ENCODE measurements at places on chromosomes 1 and 21. TPM values are rescaled to one million over a fixed set of nuclear protein-coding genes. Genes with fewer than 3 reads are reported as not detected.

Gene DEPDC1
- 24.1 TPM for total RNA-seq

Gene GPR3
- total RNA-seq: 1.3 TPM

GRCh38 chr1:151213560-151213959, 15.2 kb downstream of the PIP5K1A start:
- H3K4me1 ChIP-seq: peaks cover 32% of the 10 kb centered on the region
- no peak overlapping the region for H3K27ac ChIP-seq
- peaks cover 24% of the 10 kb centered on the region for H3K36me3 ChIP-seq

- H3K4me1 ChIP-seq: no peaks in the 10 kb centered on the region
- DNase-seq: no peak
- H3K27me3 ChIP-seq: peaks cover 29% of the 10 kb centered on the region
Measured at GRCh38 chr1:168121401-168122011, 15.2 kb downstream of the GPR161 start.

DNA sequence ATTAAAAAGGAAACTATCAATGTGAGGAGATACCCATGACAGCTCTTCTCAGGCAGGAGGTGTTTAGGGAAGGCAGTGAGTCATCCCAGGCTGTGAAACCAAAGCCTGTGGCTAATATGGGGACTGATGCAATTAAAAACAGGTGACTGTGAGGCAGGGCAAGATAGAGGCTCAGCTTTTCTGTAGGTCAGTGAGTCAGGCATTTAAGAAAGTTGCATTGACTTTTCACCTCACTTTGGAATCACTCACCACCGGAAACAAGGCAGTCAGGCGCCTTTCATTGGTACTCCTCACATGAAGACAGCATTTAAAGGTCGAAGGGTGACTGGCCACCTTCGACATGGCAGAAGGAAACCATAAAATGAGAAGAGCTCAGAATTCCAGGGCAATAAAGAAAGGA, 54.5 kb downstream of the PAPPA2 start:
- no peaks in the 10 kb centered on the region for H3K27me3 ChIP-seq
- no peak overlapping the region for H3K27ac ChIP-seq
- DNase-seq: peak; percentile 11

GRCh38 chr1:89762386-89762778, 58.5 kb upstream of the LRRC8D start:
- H3K27ac ChIP-seq: peak overlapping the region; percentile 80
- peaks cover 53% of the 10 kb centered on the region for H3K4me1 ChIP-seq
- H3K27me3 ChIP-seq: no peaks in the 10 kb centered on the region

GRCh38 chr1:112704391-112704933, 2.5 kb downstream of the RHOC start:
- peaks cover 58% of the 10 kb centered on the region for H3K4me1 ChIP-seq
- DNase-seq: peak; percentile 72
- peak overlapping the region; percentile 79 for H3K27ac ChIP-seq
- H3K36me3 ChIP-seq: peaks cover 10% of the 10 kb centered on the region

DNA sequence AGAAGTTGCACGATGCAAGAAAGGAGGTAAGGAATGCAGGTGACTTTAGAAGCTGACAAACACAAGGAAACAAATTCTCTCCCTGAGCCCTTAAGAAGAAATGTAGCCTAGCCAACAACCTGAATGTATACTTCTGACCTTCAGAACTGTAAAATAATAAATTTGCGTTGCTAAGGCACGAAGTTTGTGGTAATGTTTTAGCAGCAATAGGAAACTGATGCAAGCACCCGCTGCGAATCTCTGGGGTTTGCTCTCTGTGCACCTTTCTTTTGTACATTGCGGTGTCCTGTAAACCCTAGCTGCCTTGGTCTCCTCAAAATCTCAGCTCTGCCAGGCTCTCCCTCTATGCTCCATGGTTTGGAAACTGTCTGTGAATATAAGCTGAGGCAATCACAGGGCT, 15.1 kb downstream of the CD53 start:
- peaks cover 84% of the 10 kb centered on the region for H3K4me1 ChIP-seq
- peaks cover 47% of the 10 kb centered on the region for H3K36me3 ChIP-seq
- H3K27ac ChIP-seq: peak overlapping the region; percentile 59
- DNase-seq: no peak
- H3K27me3 ChIP-seq: no peaks in the 10 kb centered on the region

GRCh38 chr1:89271341-89272015, 1.2 kb downstream of the GBP5 start:
- H3K27me3 ChIP-seq: no peaks in the 10 kb centered on the region
- H3K27ac ChIP-seq: peak overlapping the region; percentile 99
- H3K36me3 ChIP-seq: peaks cover 44% of the 10 kb centered on the region
- DNase-seq: no peak

- H3K36me3 ChIP-seq: no peaks in the 10 kb centered on the region
- DNase-seq: peak; percentile 88
- H3K27ac ChIP-seq: no peak overlapping the region
- H3K27me3 ChIP-seq: peaks cover 12% of the 10 kb centered on the region
Measured at GRCh38 chr1:39653546-39654031, 14.1 kb upstream of the HEYL start.
